ENCODE measurements at places on chromosomes 12 and 14. TPM values are rescaled to one million over a fixed set of nuclear protein-coding genes. Genes with fewer than 3 reads are reported as not detected.

DNA sequence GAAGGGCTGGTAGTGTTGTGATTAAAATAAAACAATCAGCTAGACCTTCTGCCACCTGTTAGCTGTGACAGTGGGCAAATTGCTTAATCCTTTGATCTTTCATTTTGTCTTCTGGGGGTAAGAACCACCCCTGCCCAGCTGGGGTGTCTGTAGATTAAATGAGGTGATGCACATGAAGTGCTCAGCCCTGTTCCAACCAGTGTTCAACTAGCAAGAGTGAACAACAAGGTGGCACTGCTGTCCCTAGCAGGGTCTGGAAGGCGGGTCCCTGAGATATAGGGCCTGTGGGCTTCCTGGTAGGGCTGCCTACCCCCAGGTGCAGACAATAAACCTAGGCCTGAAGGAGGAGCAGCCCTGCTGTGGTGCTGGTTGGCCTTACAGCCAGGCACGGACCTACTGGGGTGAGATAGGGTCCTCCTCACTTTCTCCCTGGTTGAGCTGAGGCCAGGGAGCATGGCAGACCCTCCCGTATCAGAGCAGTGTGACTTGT lies 60.6 kb downstream of the ARL6IP4 start:
- no peaks in the 10 kb centered on the region for H3K36me3 ChIP-seq
- no peak for DNase-seq
- H3K4me3 ChIP-seq = no peak overlapping the region
- H3K27me3 ChIP-seq = no peaks in the 10 kb centered on the region

Gene OR4E1
- total RNA-seq = not detected

- no peak overlapping the region for H3K4me3 ChIP-seq
- no peaks in the 10 kb centered on the region for H3K4me1 ChIP-seq
- H3K27me3 ChIP-seq = no peaks in the 10 kb centered on the region
- no peaks in the 10 kb centered on the region for H3K36me3 ChIP-seq
Observed at GRCh38 chr12:107654873-107655272, 30.7 kb upstream of the PWP1 start.

DNA sequence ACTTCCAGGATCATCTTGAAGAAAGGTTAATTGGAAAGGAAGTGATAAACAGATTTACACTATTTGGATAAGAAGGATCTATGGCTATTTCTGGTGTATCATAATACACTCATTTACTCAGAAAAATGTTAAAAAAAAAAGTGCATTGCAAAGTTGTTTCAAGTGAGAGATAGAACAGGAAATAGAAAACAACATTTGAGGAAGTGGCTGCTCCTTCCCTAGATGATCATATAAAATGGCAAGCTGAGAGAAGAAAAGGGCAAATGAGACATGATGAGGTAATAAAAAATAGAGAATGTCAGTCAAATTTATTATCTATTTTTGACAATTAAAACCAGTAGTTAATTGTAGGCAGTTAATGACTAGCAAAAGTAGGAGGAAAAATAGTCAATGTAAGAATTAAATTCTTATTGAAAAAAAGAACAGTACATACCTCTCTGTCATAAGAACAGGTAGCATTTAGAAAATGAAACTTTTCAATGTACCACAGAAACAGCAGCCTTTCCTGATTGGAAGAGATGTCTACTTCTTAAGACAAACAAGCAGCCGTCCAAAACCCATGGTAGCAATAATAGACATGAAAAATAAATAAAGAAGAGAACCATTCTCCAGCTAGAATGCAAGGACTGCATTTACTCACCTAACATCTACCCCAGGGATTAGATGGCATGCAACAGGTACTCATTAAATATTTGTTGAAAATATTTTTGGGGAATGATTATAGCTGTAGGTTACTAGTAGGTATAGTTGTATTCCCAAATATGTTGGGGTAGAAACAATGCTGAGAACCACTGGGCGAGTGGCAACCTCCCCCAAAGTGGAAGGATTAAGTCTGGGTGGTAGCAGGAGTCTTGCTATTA lies 63.9 kb upstream of the GRIP1 start:
- H3K27ac ChIP-seq = no peak overlapping the region
- no peaks in the 10 kb centered on the region for H3K36me3 ChIP-seq
- H3K27me3 ChIP-seq = no peaks in the 10 kb centered on the region

Gene RDH11
- 11.1 TPM for total RNA-seq

- peaks cover 35% of the 10 kb centered on the region for H3K4me1 ChIP-seq
- H3K4me3 ChIP-seq = no peak overlapping the region
- no peak for DNase-seq
- H3K36me3 ChIP-seq = peaks cover 6% of the 10 kb centered on the region
- H3K27me3 ChIP-seq = no peaks in the 10 kb centered on the region
Observed at GRCh38 chr12:46359667-46360280, 12.8 kb downstream of the SLC38A2 start.

Gene GPR84
- total RNA-seq = not detected

Gene CLEC1B
- not detected for total RNA-seq

- H3K4me1 ChIP-seq = peaks cover 21% of the 10 kb centered on the region
- peak overlapping the region; percentile 90 for H3K27ac ChIP-seq
- peak overlapping the region; percentile 89 for H3K4me3 ChIP-seq
- H3K36me3 ChIP-seq = no peaks in the 10 kb centered on the region
- no peaks in the 10 kb centered on the region for H3K27me3 ChIP-seq
Observed at GRCh38 chr12:50400104-50400637, 514 bp upstream of the LARP4 start.

DNA sequence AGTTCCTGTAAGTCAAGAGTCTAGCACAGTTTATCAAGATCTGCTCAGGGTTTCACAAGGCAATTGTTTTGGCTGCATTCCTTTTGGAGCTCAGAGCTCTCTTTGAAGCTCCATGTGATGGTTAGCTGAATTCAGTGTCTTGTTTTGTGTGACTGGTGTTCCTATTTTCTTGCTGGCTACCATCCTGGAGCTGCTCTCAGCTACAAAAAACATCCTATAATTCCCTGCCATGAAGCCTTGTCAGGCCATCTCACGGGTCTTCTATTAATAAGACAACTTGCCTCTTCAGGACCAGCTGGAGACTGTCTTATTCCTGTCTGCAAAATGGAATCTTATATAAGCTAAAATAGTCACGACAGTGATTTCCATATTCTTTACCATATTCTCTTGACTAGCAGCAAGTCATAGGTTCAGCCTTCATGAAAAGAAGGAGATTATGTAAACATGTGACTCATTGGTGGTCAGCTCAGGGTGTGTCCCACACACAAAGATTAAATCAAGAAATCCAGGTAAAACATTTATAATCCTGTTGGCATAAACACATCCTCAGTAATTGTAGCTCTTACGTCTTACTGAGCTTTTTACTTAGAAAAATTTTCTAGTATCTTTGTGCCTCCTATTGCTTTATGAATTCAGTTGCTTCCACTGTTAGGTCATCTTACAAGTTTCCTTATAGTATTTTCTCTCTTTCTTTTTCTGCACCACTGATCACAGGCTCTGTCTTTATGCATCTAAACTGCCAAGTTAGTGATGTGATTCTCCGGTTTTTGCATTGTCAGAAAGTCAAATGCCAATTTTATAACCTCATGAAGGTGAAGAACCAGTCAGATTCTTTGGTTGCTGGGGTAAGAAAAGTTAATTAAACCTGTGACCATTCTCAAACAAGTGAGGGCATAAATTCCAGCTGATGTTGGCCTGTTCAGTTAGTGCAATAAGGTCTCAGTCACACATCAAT lies 378.5 kb upstream of the MGAT4C start:
- no peaks in the 10 kb centered on the region for H3K4me1 ChIP-seq
- no peaks in the 10 kb centered on the region for H3K36me3 ChIP-seq
- H3K27me3 ChIP-seq = no peaks in the 10 kb centered on the region
- no peak overlapping the region for H3K27ac ChIP-seq
- no peak for DNase-seq
- H3K4me3 ChIP-seq = no peak overlapping the region

DNA sequence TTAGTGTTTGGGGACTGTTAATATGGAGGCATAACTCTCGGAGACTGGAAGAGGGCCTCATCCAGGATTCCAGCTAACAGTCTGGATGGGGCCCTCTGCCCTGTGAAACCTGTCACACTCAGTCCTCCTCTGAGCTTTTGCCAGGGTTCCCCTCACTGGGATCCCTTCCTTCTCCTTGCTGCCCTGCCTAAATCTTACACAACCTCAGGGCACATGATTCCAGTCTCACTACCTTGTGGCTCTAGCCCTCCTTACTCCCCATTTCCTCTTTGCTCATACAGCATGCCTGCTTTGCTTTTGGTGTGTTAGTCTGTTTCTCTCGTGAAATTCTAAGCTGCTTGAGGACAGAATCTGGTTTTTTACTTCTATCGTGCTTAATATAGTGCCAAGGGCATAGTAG lies 942 bp upstream of the GSG1 start:
- no peaks in the 10 kb centered on the region for H3K27me3 ChIP-seq
- no peaks in the 10 kb centered on the region for H3K36me3 ChIP-seq
- H3K4me3 ChIP-seq = no peak overlapping the region
- no peak for DNase-seq
- peaks cover 6% of the 10 kb centered on the region for H3K4me1 ChIP-seq
- H3K27ac ChIP-seq = no peak overlapping the region

DNA sequence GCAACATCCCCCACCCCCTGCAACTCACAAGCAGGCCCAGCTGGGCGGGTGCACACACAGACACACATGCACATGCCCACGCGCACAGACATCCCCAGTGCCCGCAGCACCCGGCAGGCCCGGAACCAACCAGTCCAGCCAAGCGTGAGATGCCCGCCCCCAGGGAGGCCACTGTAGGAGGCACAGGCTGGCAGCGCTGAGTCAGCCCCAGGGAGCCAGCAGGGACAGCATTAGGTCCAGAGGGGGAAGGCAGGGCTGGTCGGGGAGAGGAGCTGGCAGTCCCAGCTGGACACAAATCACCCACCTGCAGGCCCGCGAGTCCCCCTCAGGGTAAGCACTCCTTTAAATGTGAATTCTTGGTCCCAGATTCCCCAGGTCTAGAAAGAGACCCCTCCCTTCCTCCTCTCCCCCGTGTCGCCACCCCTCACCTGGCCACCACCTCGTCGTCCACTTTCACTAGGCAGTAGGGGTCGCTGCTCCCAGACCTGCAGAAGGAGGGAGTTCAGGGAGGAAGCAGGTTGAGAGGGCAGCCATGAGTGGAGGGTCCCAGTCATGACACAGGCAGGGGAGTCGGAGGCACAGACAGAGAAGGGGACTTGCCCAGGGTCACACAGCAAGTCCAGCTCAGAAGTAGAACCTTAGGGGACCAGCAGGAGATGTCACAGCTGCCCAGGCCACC lies 5.0 kb downstream of the RASAL1 start:
- no peak overlapping the region for H3K27ac ChIP-seq
- DNase-seq = no peak
- peaks cover 43% of the 10 kb centered on the region for H3K27me3 ChIP-seq
- no peaks in the 10 kb centered on the region for H3K36me3 ChIP-seq
- no peak overlapping the region for H3K4me3 ChIP-seq

DNA sequence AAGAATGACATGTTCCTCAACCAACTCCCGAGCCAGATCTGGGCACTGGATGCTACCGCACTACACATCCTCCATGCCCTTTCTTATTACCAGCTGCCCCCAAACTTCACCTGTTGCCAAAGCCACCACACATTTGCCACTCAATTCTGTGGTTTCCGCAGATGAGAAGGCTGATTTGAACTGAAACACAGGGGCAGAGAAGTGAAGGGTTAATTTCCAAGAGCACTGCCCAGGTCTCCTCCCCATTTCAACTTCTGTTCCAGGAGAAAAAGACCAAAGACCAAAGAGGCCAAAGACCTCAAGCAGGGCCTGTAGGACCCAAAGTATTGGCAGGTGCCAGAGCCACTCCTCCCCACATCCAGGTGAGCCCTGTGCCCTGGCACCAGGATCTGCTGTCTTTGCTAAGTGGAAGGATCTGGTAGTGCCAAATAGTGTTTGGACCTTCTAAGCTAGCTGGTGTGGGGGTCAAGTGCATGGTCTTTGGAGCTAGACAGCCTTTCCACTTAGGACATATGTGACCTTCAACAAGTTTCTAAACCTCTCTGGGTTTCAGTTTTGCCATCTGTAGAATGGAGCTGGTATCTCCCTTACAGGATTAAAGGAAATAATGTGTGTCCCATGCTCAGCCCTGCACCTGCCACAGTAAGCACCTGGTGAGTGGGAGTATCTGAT lies 8.0 kb downstream of the DHRS1 start:
- H3K27ac ChIP-seq = no peak overlapping the region
- peaks cover under 1% of the 10 kb centered on the region for H3K4me1 ChIP-seq
- DNase-seq = no peak
- no peak overlapping the region for H3K4me3 ChIP-seq

Measured in psoas muscle (tissue), 8 donors.